Regular cardiac myocyte (primary cell): ENCODE measurements at places on chromosomes 6 and 20. TPM values are rescaled to one million over a fixed set of nuclear protein-coding genes. Genes with fewer than 3 reads are reported as not detected.

The YTHDF1 gene
- 14.9 and 22.2 TPM in 2 replicates for total RNA-seq

The TRAPPC3L gene
- total RNA-seq = under 0.01 and 0.19 TPM in 2 replicates

The EYA2 gene
- 0.19 and 0.28 TPM in 2 replicates for total RNA-seq

The OR2H1 gene
- not detected in 2 replicates for total RNA-seq

The TCP11 gene
- total RNA-seq = 0.19 and 0.56 TPM in 2 replicates

The ACSS1 gene
- 2.3 and 6.8 TPM in 2 replicates for total RNA-seq
